ENCODE measurements at places on chromosomes 7 and 10. TPM values are rescaled to one million over a fixed set of nuclear protein-coding genes. Genes with fewer than 3 reads are reported as not detected.
A peak's percentile ranks its signal among the peaks of the same experiment; 100 is the strongest.

DNA sequence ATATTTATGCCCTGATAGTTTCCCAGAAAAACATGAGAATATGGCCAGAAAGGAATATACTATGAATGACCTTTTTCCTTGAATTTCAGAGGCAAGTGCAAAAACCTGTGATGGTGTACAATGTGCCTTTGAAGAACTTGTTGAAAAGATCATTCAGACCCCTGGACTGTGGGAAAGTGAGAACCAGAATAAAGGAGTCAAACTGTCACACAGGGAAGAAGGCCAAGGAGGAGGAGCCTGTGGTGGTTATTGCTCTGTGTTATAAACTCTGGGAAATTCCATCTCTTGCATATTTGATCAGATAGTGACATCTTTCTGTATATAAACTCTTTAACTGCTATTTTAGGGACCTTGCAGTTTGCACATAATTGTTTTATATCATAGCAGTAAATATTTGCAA lies 33.7 kb downstream of the RAB18 start:
- H3K27me3 ChIP-seq, result no peaks in the 10 kb centered on the region
- H3K4me3 ChIP-seq, result no peak overlapping the region
- H3K4me1 ChIP-seq, result peaks cover 4% of the 10 kb centered on the region

The LRRN3 gene
- not detected for polyA plus RNA-seq

GRCh38 chr10:6667679-6668270 lies 87.7 kb upstream of the PRKCQ start:
- H3K4me1 ChIP-seq, result no peaks in the 10 kb centered on the region
- no peaks in the 10 kb centered on the region for H3K36me3 ChIP-seq
- H3K27ac ChIP-seq, result no peak overlapping the region
- no peak overlapping the region for H3K4me3 ChIP-seq
- no peak for DNase-seq
- no peaks in the 10 kb centered on the region for H3K27me3 ChIP-seq

GRCh38 chr7:135706858-135707569 lies 21.0 kb downstream of the SLC13A4 start:
- no peak for DNase-seq
- peak overlapping the region; percentile 53 for H3K4me3 ChIP-seq
- H3K27me3 ChIP-seq, result no peaks in the 10 kb centered on the region

DNA sequence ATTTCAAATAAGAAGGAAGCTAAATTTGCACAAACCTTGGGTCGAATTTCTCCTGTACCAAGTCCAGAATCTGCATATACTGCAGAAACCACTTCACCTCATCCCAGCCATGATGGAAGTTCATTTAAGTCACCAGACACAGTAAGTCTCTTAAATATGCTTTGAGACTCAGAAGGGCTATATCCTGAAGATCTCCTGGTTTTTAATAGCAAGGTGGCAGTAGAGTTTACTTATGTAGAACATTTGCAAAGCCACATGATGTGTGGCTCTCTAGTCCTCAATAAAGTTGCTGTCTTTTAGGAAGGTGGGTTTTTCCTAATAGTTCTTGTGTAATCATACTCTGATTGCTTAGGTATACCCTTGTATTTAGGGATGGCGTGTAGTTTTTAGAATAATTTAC lies 8.7 kb downstream of the DBF4 start:
- no peak overlapping the region for H3K4me3 ChIP-seq
- H3K36me3 ChIP-seq, result peaks cover 10% of the 10 kb centered on the region
- H3K27ac ChIP-seq, result no peak overlapping the region
- no peak for DNase-seq
- no peaks in the 10 kb centered on the region for H3K4me1 ChIP-seq

The SUMF2 gene
- 73.8 TPM for polyA plus RNA-seq

GRCh38 chr7:29865526-29865925 lies 59.2 kb downstream of the WIPF3 start:
- H3K27me3 ChIP-seq, result no peaks in the 10 kb centered on the region
- no peak for DNase-seq
- H3K4me3 ChIP-seq, result no peak overlapping the region
- H3K4me1 ChIP-seq, result no peaks in the 10 kb centered on the region
- H3K36me3 ChIP-seq, result no peaks in the 10 kb centered on the region

DNA sequence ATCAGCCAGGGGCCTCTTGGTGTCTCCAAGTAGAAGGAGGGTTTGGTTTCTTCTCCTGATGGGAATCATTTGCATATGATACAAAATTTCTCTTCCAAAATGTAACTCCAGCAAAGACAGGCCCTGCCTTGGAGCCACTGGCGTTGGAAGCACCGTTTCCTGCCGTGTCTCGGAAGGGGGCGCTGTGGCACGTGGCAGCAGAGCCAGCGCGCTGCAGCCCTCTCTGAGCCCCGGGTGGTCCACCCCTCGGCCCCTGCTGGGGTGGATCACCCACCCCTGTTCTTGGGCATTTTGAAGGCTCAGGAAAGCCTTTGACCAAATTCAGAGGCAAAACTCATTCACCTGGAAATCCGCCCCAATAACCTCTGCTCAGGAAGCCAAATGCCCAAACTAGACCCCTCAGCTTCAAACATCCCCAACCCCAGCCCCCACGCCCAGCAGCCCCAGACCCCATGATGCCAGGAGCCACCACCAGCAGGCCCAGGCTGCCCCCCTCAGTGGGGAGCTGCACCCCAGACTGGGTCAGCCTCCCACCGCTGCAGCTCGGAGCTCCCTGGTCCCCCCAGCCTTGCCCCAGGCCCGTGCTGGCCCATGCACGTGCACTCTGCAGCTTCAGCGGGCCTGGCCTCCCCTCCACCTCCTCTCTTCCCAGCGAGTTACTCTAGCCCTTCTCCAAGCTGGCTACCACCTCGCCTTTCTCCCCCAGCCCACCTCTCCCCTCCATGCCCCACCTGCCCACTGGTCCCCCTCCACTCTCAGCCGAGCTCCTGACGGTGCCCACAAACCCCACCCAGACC lies 29.5 kb upstream of the ELFN1 start:
- no peak overlapping the region for H3K27ac ChIP-seq
- H3K27me3 ChIP-seq, result peaks cover 26% of the 10 kb centered on the region
- H3K4me1 ChIP-seq, result no peaks in the 10 kb centered on the region
- no peak for DNase-seq

DNA sequence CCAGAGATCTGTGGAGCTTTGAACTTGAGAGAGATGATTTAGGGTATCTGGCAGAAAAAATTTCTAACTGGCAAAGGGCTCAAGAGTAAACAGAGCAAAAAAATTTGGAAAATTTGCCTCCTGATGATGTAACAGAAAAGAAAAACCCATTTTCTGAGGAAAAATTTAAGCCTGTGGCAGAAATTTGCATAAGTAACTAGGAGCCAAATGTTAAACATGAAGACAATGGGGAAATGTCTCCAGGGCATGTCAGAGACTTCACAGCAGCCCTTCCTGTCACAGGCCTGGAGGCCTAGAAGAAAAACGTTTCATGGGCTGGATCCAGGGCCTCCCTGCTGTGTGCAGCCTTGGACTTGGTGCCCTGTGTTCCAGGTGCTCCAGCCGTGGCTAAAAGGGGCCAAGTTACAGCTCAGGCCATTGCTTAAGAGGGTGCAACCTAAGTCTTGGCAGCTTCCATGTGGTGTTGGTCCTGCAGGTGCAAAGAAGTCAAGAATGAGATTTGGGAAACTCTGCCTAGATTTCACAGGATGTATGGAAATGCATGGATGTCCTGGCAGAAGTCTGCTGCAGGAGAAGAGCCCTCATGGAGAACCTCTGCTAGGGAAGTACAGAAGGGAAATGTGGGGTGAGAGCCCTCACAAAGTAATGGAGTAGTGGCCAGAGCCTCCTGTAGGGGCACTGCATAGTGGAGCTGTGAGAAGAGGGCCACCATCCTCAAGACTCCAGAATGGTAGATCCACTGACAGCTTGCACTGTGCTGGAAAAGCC lies 8.1 kb downstream of the SEMA3D start:
- H3K36me3 ChIP-seq, result no peaks in the 10 kb centered on the region

GRCh38 chr7:116588641-116589594 lies 64.1 kb downstream of the CAV1 start:
- H3K36me3 ChIP-seq, result no peaks in the 10 kb centered on the region
- peaks cover 17% of the 10 kb centered on the region for H3K4me1 ChIP-seq
- peak; percentile 28 for DNase-seq
- H3K27ac ChIP-seq, result no peak overlapping the region

DNA sequence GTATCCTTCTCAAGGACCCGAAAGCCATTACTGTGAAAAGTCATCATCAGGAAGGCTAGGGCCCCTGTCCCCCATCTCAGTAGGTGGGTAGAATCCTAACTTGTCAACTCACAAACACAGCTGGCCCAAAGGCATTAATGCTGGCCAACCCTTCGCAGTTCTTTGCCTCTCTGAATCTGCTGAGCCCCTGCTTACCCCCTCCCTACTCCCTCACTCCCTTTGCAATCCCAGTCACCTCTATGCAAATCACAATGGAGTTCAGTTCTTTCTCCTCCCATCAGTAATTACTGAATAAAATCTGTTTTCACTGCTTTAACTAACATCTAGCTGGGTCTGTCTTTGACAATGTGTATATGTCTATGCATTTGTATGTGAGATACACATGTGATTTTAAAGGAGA lies 38.1 kb upstream of the AOAH start:
- H3K4me1 ChIP-seq, result no peaks in the 10 kb centered on the region
- no peak overlapping the region for H3K4me3 ChIP-seq
- no peaks in the 10 kb centered on the region for H3K27me3 ChIP-seq
- H3K27ac ChIP-seq, result no peak overlapping the region
- no peak for DNase-seq

DNA sequence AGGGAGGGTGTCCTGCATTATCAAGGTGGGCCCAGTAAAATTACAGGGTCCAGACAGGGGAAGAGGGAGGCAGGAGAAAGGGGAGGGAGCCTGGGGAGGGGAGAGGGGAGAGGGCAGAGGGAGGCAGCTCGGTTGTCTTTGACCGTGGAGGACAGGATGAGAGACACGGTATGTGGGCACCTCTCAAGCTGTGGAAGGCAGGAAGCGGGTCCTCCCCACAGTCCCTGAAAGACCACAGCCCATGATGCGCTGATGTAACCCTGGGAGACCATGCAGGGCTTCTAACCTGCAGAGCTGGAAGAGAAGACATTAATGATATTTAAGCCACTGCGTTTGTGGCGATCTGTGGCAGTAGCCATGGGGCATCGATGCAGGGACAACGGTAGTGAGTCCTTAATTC lies 27.2 kb upstream of the MNX1 start:
- H3K36me3 ChIP-seq, result no peaks in the 10 kb centered on the region
- no peaks in the 10 kb centered on the region for H3K27me3 ChIP-seq
- H3K4me3 ChIP-seq, result no peak overlapping the region
- peaks cover 9% of the 10 kb centered on the region for H3K4me1 ChIP-seq
- DNase-seq, result no peak

DNA sequence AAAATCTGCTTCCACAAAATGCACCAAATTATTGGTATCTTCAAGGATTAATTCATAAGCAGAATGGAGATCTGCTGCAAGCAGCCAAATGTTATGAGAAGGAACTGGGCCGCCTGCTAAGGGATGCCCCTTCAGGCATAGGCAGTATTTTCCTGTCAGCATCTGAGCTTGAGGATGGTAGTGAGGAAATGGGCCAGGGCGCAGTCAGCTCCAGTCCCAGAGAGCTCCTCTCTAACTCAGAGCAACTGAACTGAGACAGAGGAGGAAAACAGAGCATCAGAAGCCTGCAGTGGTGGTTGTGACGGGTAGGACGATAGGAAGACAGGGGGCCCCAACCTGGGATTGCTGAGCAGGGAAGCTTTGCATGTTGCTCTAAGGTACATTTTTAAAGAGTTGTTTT lies 12.1 kb downstream of the IFIT3 start:
- peaks cover 7% of the 10 kb centered on the region for H3K36me3 ChIP-seq
- H3K4me1 ChIP-seq, result peaks cover 10% of the 10 kb centered on the region
- H3K4me3 ChIP-seq, result no peak overlapping the region
- H3K27me3 ChIP-seq, result no peaks in the 10 kb centered on the region

The HOXA1 gene
- 5.2 TPM for polyA plus RNA-seq

GRCh38 chr10:13453896-13454295 lies 74.9 kb downstream of the BEND7 start:
- no peak overlapping the region for H3K4me3 ChIP-seq
- H3K36me3 ChIP-seq, result no peaks in the 10 kb centered on the region
- H3K27ac ChIP-seq, result no peak overlapping the region

The ZMIZ1 gene
- polyA plus RNA-seq, result 1.8 TPM

The HMX3 gene
- polyA plus RNA-seq, result not detected

- no peak overlapping the region for H3K4me3 ChIP-seq
- no peaks in the 10 kb centered on the region for H3K27me3 ChIP-seq
- DNase-seq, result no peak
- H3K36me3 ChIP-seq, result peaks cover 13% of the 10 kb centered on the region
- H3K27ac ChIP-seq, result no peak overlapping the region
- H3K4me1 ChIP-seq, result peaks cover 7% of the 10 kb centered on the region
Observed at GRCh38 chr7:44066111-44066460, 719 bp upstream of the PGAM2 start.

The PDK4 gene
- not detected for polyA plus RNA-seq

Data from keratinocyte (primary cell).